Glomerular endothelial cell (primary cell): ENCODE measurements at places on chromosomes 13 and 19. TPM values are rescaled to one million over a fixed set of nuclear protein-coding genes. Genes with fewer than 3 reads are reported as not detected.

DNA sequence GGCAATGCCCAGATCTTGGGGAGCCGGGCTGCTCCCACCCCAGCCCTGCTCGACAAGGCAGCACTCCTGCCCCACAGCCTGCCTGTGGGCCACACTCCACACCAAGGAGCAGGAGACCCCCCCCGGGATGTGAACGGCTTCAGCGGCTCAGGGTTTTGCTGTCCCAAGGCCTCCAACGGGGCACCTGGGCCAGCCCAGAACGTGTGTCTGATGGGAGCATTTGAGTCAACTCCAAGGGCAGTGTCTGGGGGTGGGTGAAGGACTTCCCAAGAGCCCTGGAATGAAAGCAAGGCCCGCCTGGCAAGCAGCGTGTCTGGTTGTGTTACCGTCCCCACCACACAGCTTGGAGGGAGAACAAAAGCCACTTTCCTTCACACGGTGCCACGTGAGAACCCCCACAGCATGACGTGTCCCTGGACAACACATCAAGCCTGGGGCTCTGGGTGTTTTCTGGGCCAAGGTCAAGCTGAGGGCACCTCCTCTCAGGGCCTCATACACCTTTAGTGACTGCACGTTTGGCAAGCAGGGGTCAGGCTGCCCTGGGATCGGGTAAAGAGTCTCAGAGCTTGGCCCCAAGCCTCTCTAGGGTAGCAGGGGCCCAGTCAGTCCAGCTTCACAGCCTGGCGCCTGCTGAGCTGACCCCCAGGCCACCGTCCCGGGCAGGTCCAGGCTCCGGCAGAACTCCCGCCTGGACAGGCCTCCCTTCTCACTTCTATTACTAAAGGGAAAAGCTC is 6.0 kb downstream of the C13orf46 start:
- no peak for DNase-seq

The ATP1A3 gene
- 0.06 TPM in 1 of 2 replicates, not detected in the other for total RNA-seq

DNA sequence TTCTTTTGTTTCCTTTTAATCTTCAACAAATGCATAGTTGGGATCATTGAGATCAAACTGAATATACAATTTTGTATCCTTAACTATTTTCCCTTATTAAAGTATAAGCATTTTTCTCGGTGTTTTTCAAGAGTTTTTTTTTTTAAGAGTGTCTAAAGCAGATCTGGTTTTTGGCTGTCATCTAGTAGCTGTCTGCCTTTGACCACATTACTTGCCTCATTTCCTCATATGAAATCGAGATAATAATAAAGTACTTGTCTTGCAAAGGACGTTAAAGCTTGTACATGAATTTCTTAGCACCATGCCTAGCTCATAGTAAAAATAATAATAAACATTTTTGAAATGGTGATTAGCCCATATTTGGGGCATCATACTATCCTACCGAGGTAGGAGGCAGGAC is 121.2 kb downstream of the PDS5B start:
- no peak for DNase-seq

- DNase-seq: no peak
Observed at GRCh38 chr13:26895081-26895807, 134.7 kb upstream of the GPR12 start.
